ENCODE measurements at places on chromosomes 12 and 14. TPM values are rescaled to one million over a fixed set of nuclear protein-coding genes. Genes with fewer than 3 reads are reported as not detected.

SIX1 gene
- 2.3 TPM for total RNA-seq

SAMD4A gene
- total RNA-seq: 30.6 TPM

SERPINA12 gene
- total RNA-seq: not detected

FAM177A1 gene
- total RNA-seq: 104 TPM

GRCh38 chr12:43115441-43116160 lies 436.4 kb downstream of the ADAMTS20 start:
- H3K27ac ChIP-seq: no peak overlapping the region
- H3K4me1 ChIP-seq: no peaks in the 10 kb centered on the region
- no peak for DNase-seq

DNA sequence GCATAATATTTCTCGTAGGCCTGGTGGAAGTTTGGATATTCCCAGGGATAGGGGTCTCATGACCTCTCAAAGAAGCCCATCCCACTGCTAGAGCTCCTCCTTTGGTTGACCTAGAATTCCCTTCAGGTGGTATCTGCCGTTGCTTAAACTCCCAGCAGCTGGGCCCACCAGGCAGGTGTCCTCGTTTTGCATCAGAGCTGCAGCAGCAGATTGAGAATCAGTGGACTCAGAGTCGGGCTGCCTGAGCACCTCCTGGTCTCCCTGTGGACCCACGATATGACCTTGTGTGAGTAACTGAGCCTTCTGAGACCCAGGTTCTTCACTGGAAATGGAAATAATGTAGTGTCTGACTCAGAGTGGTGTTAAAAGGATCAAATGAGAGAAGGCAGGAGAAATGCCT lies 132.7 kb downstream of the PAPOLA start:
- H3K4me1 ChIP-seq: no peaks in the 10 kb centered on the region
- H3K27ac ChIP-seq: no peak overlapping the region
- H3K4me3 ChIP-seq: no peak overlapping the region
- no peaks in the 10 kb centered on the region for H3K27me3 ChIP-seq

DNA sequence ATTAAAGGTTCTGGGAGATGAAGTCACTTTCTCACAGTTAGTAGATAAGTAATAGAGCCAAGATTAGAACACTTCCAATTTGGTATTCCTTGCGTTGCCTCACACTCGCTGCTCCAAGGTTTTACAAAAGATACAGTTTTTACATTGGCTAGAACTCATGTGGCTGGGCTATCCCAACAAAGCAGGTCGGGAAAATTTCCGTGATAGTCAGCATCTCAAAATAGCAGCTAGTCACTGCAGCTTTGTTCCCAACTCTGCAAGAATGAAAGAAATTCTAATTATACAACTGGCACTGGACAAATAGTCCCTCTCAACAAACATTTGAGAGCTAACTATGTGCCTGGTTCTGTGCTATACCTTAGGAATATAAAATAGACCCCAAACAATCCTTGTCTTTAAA lies 24.6 kb upstream of the PPP1R12A start:
- no peak for DNase-seq
- H3K36me3 ChIP-seq: no peaks in the 10 kb centered on the region
- no peaks in the 10 kb centered on the region for H3K4me1 ChIP-seq

DNA sequence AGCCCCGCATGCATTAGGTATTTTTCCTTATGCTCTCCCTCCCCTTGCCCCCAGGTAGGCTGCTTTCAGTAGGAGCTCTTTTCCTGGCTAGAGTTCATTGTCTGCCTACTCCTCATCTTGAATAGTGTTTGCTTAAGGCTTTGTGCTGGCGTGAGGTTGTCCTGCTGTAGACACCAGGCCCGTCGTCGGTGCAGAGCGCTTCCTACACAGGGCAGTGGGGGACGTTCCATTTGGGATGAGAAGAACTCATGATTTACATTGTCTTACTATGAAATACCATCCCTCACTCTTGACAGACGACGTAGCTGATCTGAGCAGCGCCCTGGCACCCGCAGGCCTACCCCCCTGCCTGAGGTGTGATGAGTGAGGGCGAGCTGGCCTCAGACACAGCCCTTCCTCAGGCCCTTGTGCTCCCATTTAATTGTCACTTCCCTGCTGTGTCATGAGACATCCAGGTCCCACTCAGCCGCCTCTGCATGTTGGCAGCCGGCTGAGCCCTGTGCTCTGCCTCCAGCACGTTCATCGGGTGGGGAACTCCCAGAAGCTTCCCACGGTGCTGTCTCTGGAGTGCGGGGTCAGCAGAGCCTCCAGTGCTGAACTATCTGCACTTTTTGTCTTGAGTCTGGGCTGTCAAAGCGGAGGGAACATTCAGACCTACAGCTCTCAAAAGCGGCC lies 76.0 kb downstream of the WDR20 start:
- peaks cover 10% of the 10 kb centered on the region for H3K4me1 ChIP-seq
- no peak overlapping the region for H3K4me3 ChIP-seq
- H3K36me3 ChIP-seq: peaks cover 42% of the 10 kb centered on the region
- no peak for DNase-seq

GRCh38 chr14:24908592-24909236 lies 141.2 kb downstream of the STXBP6 start:
- H3K4me3 ChIP-seq: no peak overlapping the region
- H3K4me1 ChIP-seq: peaks cover 13% of the 10 kb centered on the region
- H3K27me3 ChIP-seq: no peaks in the 10 kb centered on the region
- no peaks in the 10 kb centered on the region for H3K36me3 ChIP-seq
- no peak overlapping the region for H3K27ac ChIP-seq
- no peak for DNase-seq

- no peaks in the 10 kb centered on the region for H3K36me3 ChIP-seq
- H3K27ac ChIP-seq: no peak overlapping the region
- no peak for DNase-seq
- no peak overlapping the region for H3K4me3 ChIP-seq
These were observed 159.5 kb upstream of the GRIP1 start for GRCh38 chr12:66838366-66838765.

All from lower lobe of right lung (tissue), 2 donors.